Activated T-helper 1 cell treated with anti-CD3 and anti-CD28 coated beads, Interleukin-2, amount 50 U/mL, for 16 hours (primary cell): ENCODE measurements at places on chromosomes 6 and 20.

DNA sequence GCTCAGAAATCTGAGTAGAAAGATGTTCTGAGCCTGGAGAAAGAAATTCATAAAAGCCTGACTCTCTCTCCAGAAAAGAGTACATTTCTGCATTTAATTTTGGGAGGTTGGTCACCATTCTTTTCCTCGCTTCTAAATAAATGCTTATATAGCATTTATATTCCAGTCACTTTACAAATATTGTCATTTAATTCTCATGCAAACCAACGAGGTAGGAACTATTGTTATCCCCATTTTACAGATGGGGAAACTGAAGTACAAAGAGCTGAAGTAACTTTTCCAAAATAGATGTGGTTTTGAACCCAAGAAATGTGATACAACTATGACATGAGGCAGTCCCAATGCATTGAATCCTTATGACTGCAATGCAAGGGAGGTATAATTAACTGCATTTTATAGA, 4.5 kb upstream of the TRIB3 start:
- DNase-seq, result no peak

GRCh38 chr6:28693751-28694443, 168.2 kb downstream of the GPX5 start:
- DNase-seq, result no peak

DNA sequence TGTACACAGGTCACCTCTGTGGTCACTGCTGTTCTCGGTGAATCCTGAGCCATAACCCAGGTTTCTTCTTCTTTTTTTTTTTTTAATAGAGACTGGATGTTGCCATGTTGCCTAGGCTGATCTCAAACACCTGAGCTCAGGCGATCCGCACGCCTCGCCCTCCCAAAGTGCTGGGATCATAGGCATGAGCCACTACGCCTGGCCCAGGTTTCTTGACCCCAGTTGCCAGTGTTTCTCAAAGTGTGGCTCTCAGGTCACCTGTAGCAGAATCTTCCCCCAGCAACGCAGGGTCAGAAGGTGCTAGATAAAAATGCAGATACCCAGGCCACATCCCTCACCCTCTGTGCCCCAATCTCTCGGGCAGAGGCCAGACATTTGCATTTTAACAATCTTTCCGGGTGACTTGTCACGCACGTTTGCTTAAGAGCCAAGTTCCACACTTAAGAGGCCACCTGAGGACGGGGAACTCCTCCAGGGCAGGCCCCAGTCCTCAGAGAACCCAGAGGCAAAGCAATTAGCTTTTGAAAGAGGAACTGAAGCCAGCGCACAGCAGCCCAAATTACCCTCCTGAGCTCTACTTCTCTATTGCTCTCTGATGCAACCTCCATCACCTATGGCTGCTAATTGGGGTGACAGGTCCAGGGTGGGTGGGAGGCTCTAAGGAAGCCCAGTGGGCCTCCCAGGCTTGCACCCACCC, 81.8 kb downstream of the NFATC2 start:
- no peak for DNase-seq

DNA sequence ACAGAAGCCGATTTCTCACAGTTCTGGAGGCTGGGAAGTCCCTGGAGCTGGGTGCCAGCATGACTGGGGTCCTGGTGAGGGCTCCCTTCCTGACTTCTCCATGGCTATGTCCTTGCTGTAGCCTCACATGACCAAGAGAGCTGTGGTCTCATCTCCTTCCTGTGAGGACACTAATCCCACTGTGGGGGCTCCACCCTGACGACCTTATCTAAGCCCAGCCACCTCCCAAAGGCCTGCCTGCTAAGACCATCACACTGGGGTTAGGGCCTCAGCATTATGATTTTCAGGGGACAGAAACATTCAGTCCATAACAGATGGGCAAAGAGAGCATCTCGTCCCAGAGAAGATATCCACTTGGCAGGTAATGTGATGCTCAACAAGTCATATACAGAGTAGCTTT, 16.8 kb downstream of the RPP40 start:
- no peak for DNase-seq

DNA sequence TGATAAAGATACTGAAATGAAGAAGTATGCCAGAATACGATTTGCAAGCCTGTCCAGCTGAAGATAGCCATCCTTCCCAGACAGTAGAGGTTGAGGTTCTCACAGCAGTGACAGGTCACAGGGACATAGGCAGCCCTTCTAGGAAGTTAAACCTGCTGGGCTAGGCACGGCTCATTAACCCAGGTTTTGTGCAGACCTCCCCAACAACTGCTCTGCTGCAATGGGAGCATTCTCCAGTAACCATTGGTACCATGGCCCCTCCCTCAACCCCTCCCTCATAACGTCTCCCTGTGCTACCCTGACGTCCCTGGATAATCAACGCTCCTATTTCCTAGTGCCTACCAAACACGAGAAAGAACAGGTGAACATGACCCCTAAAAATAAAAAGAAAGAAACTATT, 15.8 kb downstream of the ID4 start:
- DNase-seq, result no peak

GRCh38 chr6:41783106-41783780, 2.7 kb downstream of the PRICKLE4 start:
- no peak for DNase-seq

DNA sequence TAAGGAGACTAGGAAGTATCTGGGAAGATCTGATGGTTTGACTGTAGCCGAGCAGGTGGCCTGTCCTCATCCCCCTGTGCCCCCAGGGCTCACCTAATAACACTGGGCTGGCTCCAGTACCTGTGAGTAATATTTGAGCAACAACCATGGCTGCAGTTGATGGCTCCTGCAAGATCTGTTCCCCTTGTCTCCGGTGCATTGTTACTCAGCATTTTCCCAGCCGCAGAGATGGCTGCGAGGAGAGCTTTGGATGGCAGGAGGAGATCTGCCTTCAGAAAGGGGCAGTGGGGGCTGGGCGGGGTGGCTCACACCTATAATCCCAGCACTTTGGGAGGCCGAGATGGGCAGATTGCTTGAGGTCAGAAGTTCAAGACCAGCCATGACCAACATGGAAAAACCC, 39.3 kb downstream of the PTK7 start:
- DNase-seq, result no peak

GRCh38 chr6:17281100-17281496, at the start of gene RBM24:
Gene RBM24 (plus strand): TSS chr6:17281361. CDS start chr6:17281582, 221 bp downstream.
- no peak for DNase-seq

DNA sequence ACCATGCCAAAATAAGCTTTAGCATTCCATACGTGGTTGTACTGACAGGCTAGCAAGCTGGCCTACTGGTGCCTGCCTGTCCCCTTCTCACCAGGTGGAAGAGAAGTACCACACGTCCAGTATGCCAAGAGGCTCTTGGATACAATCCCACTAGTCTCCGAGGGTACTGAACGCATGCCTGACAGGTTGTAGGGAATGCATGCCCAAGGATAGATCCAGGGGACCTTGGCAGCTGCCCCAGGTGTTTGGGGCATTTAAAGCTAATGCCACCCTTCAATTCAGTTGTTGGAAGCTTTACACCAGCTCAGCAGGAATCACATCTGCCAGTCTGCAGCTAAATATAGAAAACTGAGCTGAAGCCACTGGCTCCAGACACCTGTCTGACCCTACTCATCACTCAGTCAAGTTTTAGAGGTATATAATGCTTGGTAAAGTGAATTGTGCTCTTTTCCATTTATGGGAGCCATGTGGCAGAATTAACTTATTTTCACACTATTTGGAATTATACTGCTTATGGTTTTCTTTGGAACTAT, 4.9 kb downstream of the TUBB2B start:
- no peak for DNase-seq

DNA sequence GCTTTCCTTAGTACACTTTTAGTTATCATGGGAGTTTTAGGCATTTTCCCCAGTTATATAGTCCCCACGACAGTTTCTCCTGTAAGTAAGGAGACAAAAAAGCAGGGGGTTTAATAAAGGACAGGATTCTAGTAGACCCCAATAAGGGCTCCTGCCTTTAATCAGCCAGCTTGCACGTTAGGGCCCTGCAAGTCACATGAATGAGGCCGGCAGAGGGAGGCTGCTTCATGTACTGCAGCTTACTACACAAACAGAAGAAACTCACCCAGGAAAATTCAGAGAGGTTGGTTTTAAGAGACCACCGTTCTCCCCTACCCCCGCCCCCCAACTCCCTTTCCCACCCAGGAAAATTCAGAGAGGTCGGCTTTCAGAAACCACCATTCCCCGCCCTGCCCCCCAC, 229.7 kb upstream of the MOCS1 start:
- DNase-seq, result no peak

- no peak for DNase-seq
These were observed 260.7 kb upstream of the PLCB4 start for GRCh38 chr20:8808202-8808535.

DNA sequence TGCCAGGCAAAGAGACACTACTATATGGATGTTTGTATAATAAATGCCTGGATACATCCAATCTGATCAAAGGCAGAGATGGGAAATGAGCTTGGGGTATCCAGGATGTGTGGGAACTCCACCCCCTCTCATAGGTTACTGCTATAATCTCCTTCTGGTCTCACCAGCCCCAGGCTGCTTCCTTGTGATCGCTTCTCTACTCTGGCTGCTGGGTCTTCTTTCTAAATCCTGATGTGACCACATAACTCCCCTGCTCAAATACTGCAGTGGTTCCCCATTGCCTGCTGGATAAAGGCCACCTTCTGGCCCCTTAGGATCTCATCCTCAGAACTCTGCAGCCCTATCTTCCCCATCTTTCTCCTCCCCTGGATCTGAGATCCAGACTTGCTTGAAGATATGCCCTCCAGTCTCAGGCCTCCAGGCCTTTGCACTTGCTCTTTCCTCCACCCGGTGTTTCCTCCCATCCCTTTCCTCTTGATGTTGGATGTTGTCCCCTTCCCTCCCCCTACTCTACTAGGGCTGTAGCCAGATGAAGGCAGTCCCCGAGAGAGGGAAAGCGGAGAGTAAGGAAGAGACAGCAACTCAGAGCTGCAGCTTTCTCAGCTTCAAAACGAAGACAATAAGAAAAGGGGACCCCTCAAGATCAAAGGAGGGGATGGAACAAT, 828 bp upstream of the XKR7 start:
- no peak for DNase-seq

DNA sequence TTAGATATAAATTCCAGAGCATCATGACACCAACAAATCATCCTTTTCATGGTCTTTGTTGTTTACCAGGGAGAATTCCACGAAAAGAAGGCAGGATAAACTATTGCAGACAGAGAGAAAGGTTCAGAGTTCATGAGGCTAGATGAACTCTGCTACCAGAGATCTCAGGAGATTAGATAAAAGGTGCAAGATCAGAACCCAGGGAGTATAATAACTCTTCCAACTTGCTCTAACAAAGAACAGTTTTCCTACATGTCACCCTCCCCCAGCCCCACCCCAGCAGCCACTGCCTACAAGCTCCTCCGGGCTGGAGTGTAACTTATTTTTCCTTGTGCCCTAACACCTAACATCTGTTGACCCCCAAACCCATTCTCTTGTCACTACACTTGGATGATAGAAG, 13.9 kb upstream of the CITED2 start:
- no peak for DNase-seq

- no peak for DNase-seq
These were observed 76.0 kb downstream of the MAN1A1 start for GRCh38 chr6:119273272-119274196.

DNA sequence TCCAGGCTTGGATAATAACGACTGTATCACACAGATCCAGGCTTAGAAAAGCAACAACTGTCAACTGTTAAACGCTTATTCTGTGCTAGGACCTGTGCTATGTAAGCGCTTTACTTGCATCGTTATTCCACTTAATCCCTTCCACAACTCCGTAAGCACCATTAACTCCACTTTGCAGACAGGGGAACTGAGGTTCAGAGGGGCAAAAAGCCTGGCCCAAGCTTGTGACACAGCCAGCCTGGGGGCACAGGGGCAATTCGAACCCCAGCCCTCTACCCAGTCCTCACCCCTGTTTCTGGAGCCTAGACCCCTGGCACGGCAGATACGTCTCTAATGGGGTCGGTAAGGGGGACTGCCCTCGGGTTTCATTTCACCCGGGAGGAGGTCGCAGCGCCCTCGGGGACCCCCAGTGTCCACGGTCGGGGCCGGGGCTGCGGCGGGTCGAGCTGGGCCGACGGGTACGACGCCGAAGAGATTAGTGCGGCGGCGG, 411 bp downstream of the DSN1 start:
- no peak for DNase-seq

- no peak for DNase-seq
These were observed 239.6 kb downstream of the LRFN2 start for GRCh38 chr6:40347571-40348011.

- no peak for DNase-seq
These were observed 17.7 kb downstream of the OR2A4 start for GRCh38 chr6:131683479-131683878.

DNA sequence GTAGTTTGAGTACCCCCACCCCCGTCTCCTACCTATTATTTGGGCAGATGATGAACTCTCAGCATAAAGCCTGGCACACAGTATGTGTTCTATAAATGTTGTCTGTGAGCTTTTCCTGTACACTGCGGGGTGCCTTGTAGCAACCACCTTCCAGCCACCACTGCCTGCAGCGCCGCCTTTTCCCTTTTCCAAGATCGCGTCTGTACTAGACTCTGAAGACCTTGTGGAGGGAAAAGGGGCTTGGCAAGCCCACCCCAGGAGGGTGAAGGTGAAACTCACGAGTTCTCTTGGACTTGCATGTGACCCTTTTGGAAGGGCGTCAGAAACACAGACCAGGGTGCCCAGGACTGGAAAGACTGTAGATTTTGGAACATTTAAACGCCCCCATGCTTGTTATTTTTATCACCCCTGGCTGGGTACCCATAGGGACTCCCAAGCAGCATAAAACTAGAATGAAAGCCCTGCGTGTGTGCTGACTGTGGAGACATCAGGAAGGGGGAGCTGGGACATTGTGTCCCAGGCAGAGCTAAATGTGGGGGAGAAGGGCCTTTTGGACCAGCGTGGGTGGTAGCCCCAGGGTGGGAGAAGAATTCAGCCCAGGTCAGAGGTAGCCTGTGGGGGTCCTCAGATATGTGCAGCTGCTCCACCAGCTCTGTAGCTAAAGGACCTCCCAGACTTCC, 8.3 kb downstream of the BAK1 start:
- no peak for DNase-seq

- DNase-seq, result no peak
These were observed 571 bp downstream of the ITCH start for GRCh38 chr20:34363465-34364222.

- DNase-seq, result no peak
These were observed 11.7 kb downstream of the BPIFB4 start for GRCh38 chr20:33091147-33091546.

- DNase-seq, result no peak
These were observed 100.6 kb upstream of the MLIP start for GRCh38 chr6:54010340-54011276.

- DNase-seq, result no peak
These were observed 398.4 kb downstream of the TBC1D32 start for GRCh38 chr6:120935908-120936307.

DNA sequence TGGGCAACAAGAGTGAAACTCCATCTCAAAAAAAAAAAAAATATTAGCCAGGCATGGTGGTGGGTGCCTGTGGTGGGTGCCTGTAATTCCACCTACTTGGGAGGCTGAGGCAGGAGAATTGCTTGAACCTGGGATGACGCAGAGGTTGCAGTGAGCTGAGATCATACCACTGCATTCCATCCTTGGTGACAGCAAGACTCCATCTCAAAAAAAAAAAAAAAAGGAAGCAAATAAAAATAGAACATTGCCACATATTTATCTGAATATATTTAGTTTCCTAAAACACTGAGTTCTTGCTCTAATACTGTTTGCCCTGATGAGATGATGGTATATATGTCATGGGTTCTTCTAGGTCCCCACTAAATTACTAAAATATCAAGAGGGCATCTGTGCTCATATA, 28.4 kb downstream of the CASP8AP2 start:
- no peak for DNase-seq
